ENCODE measurements at places on chromosomes 12 and 14. TPM values are rescaled to one million over a fixed set of nuclear protein-coding genes. Genes with fewer than 3 reads are reported as not detected.

Gene NUP37
- 77.5 TPM for total RNA-seq

Gene GRIP1
- not detected for total RNA-seq

Gene PTPN21
- total RNA-seq, result 7.6 TPM

Gene CEP170B
- 45.9 TPM for total RNA-seq

Data from HCT116 (cell line).